ENCODE measurements at places on chromosomes 3 and 15. TPM values are rescaled to one million over a fixed set of nuclear protein-coding genes. Genes with fewer than 3 reads are reported as not detected.
A peak's percentile ranks its signal among the peaks of the same experiment; 100 is the strongest.

GRCh38 chr3:126370055-126370454 lies 12.8 kb upstream of the KLF15 start:
- DNase-seq, result no peak

- DNase-seq, result no peak
Observed at GRCh38 chr3:37814547-37814946, 47.1 kb upstream of the CTDSPL start.

- no peak for DNase-seq
Observed at GRCh38 chr3:106339551-106339950, 470.7 kb upstream of the CBLB start.

DNA sequence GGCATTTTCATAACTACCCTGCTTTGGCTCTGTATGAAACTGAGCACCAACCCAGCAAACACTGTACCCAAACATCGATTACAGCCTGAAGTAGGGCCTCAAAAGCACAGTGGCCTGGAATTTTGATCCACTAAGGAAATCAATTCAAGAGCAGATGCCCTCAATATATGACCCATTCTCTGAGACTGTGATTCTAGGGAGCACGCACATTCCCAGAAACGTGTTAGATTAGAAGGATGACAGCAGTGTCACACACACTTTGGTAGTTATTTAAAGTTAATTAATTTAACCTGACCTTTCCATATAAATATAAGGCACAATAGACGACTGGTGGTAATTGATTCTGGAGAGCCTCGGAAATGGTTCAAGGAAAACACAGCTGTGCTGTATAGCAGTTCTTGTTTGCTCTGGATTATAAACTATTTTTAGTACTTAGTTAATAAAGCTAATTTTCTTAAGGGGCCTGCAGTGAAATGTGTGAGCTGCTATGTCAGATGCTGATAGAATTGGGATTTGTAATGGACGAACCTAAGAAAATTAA lies 126.3 kb upstream of the ZNF385D start:
- DNase-seq, result no peak

DNA sequence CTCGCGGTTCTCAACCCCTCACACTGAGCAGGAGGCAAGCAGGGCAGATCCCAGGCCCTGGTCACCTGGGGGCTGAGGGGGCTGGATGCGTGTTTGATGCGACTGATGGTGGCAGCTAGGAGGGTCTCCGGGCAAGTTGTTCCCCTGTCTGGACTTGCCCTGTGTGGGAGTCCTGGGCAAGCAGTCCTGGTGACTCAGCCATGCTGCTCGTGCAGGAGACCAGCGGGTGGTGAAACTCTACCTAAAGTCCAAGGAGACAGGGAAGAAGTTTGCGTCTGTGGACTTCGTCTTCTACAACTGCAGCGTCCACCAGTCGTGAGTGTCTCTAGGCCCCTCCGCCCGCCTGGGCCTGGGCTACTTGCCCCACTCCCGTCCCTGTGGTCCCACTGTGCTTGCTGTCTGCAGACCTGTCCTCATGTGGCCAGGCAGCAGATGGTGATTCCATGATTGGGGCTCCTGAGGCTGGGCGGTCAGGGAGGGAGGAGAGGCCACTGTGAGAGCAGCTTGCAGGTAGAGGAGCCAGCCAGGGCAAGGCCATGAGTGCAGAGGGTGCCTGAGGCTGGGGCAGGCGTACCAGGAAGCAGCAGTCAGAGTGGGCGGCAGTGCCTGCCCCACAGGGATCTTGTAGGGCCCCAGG lies 23.1 kb downstream of the PLXNA1 start:
- no peak for DNase-seq

GRCh38 chr3:127209840-127210653 lies 17.1 kb downstream of the PRR23E start:
- no peak for DNase-seq

DNA sequence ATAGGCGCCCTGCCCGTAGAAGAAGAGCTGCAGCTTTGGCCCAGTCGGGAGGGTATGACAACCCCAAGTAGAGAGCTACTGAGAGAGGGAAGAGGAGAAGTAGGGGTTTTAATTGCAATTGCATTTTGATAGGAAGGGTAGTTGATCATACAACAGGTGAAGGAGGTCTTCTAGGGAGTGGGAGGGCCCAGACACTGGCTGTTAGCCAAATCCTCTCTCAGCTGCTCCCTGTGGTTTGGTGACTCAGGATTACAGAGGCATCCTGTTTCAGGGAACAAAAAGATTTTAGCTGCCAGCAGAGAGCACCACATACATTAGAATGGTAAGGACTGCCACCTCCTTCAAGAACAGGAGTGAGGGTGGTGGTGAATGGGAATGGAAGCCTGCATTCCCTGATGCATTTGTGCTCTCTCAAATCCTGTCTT lies 408.9 kb upstream of the THBS1 start:
- DNase-seq, result peak; percentile 59

DNA sequence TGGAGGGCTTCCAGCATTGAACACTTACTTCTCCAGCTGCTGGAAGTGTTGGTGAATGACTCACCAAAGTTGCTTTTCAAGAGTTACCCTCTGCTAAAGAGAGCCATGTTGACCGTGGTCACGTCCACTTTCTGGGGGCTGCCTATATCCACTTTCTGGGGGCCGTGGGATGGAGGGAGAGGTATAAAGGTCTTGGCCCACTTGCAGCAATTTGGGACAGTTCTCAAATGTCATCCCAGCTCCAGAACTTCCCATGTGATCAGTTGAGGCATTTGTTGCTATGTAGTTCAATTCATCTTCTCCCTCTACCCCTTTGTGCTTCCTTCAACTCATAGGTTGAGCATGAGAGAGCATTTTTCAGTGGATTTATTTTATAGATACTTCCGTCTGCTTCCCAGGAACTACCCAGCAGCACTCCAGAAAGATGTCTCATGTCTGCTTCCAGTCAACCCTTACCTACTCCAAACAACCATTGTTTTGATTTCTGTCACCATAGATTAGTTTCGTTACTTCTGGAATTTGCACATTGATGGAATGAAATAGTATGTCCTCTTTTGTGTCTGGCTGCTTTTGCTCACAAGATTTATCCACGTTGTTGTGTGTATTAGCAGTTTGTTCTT lies 130.6 kb downstream of the TCF12 start:
- no peak for DNase-seq

GRCh38 chr3:29751647-29752314 lies 470.9 kb downstream of the RBMS3 start:
- DNase-seq, result no peak

DNA sequence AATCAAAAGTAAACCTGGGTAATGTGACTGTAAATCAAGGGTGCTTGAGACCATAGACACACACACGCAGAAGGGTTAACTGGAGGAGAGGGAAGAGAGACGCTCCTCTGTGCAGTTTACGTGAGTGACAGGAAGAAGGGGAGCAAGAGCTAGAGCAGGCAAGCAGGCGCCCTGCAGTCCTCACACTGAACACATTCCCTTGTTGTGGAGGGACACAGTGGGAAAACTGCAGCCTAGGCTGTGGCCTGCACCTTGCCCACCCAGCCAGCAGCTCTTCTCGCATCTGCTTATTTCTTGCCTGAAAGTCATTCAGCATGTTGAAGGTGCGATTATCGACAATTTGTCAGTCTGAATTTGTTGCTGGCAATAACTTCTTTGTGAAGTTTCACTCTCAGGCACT lies 24.2 kb downstream of the SOX2 start:
- no peak for DNase-seq

DNA sequence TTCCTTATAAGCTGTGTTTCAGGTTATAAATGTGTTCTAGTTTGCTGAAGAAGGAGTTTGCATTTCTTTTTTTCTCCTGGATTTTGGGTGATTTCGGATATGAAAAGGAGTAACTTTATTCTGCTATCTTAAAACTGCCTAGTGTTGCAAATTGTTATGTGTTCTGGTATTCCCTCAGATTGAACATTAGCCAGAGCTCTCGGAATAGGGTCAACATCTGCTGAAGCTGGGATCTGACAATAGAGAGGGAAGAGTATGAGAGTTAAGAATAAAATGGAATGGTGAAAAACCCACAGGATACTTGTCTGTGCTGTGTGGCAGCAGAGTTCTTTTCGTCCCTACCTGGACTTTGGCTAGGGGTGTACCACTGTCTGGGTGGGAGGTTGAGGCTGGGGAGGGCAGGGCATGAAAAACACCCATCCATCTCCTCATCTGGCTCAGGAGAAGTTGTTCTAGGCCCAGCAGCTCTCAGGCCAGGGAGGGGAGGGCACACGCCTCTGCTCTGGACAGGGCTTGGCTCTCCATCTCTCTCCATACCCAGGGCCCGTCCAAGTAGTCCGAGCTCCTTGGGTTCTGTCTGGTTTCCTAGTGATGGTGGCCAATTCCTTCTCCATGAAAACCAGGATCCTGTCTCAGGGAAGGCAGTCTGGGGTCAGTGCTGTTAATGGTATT lies 13.2 kb downstream of the SPSB4 start:
- no peak for DNase-seq

- DNase-seq, result no peak
Observed at GRCh38 chr15:95770196-95770595, 560.3 kb upstream of the NR2F2 start.

DNA sequence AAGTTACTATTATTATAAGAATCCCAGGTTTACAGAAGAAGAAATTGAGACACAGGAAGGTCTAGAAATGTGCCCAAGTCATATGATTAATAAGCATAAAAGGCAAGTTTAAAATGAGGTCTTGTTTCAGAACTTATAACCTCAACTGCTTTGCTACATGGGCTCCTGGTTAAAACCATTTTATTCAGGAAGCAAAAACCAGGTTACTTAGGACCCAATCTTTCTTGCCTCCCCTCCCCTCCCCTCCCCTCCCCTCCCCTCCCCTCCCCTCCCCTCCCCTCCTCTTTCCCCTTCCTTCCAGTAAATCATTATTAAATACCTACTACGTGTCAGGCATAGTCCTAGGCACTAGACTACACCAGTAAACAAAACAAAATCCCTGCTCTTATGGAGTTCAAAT lies 93.9 kb downstream of the NAALADL2 start:
- DNase-seq, result no peak

GRCh38 chr3:77859156-77859555 lies 819.3 kb downstream of the ROBO2 start:
- DNase-seq, result no peak

- no peak for DNase-seq
Observed at GRCh38 chr3:142281474-142281873, 56.1 kb upstream of the GK5 start.

DNA sequence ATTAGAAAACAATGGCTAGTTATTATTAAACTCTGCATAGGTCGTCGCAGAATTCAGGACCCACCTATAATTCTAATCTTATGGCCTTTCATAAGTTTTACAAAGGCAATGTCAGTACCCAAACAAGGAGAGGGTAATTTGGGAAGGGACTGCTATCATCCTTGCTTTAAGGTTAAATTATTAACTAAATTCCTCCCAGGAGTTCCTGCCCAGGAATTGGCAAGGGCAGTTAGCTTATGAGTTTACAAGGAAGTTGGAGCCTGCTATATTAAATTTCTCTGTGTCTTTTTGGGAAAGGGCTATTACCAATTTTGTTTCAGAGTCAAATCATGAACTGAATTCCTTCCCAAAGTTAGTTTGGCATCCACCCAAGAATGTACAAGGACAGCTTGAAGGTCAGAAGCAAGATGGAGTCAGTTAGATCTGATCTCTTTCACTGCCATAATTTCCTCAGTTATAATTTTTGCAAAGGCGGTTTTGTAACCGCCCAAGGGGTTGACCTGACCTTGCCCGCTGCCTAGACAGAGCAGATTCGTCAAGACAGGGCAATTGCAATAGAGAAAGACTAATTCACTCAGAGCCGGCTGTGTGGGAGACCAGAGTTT lies 45.3 kb upstream of the LHFPL4 start:
- DNase-seq, result no peak

DNA sequence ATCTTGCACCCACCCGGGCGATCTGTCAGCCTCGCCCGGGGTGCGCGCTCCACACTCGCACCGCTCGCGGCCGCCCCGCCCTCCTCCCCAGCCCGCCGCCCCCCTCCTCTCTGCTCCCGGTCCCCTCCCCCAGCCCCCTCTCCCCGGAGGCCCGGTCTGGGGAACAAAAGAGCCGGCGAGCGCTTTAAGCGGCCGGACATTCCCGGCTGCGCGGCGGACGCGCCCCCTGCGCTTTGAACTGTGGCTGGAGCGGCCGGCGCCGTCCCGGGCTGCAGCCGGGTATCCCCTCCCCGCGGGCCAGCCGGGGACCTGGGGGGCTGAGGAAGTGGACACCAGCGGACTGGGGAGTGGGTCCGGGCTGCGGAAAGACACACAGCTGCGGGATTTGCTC lies at the start of gene IGDCC3:
Gene IGDCC3 (minus strand): TSS at position 27 of the 391 bp plus-strand sequence. CDS start 214 bp downstream, outside the sequence.
- no peak for DNase-seq

- DNase-seq, result peak; percentile 77
Observed at GRCh38 chr15:55846116-55846707, 103.3 kb upstream of the PRTG start.

Gene SAMMSON
- not detected for total RNA-seq

GRCh38 chr3:123323781-123324180 lies 122.0 kb downstream of the SEC22A start:
- no peak for DNase-seq

DNA sequence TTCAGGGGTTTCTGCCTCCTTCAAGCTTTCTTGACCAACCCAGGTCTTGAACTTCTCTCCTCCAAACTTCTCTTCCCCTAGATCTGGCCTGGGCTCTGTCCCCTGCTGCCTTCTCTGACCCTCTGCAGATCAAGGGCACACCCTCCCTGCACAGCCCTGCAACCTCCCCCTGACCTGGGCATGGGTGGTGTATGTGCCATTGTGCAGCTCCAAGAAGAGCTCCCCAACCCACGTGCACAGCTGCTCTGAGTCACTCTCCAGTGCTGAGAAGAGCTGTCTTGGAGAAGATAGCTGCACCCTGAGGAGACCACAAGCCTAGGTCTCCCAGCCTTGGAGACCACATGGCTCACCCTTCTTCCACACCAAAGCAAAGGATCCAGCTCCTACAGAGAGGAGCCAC lies 8.0 kb downstream of the MAN2C1 start:
- no peak for DNase-seq

Gene PLEKHO2
- 31.0 TPM for total RNA-seq

DNA sequence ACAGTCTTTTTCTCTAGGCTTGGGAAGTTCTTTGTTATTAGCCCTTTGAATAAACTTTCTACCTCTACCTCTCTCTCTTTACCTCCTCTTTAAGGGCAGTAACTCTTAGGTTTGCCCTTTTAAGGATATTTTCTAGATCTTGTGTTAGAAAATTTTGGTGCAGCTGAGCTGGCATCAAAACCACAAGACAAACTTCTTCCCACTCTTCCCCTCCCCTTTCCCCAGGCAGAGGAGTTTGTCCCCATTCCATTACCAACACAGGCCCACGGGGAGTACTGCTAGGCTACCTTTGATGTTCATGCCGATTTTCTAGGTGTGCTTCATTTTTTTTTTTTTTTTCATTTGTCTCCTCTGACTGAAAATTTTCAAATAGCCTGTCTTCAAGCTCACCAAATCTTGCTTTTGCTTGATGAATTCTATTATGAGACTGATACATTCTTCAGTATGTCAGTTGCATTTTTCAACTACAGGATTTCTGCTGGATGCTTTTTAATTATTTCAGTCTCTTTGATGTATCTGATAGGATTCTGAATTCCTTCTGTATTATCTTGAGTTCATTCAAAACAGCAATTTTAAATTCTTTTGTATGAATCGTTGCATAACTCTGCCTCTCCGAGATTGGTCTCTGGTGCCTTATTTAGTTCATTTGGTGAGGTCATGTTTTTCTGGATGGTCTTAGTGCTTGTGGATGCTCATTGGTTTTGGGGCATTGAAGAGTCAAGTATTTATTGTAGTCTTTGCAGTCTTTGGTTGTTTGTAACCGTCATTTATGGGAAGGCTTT lies 112.0 kb downstream of the UBE2E2 start:
- no peak for DNase-seq

- DNase-seq, result no peak
Observed at GRCh38 chr3:153756816-153757215, 364.4 kb upstream of the ARHGEF26 start.
